ENCODE measurements at places on chromosomes 2 and 18.

DNA sequence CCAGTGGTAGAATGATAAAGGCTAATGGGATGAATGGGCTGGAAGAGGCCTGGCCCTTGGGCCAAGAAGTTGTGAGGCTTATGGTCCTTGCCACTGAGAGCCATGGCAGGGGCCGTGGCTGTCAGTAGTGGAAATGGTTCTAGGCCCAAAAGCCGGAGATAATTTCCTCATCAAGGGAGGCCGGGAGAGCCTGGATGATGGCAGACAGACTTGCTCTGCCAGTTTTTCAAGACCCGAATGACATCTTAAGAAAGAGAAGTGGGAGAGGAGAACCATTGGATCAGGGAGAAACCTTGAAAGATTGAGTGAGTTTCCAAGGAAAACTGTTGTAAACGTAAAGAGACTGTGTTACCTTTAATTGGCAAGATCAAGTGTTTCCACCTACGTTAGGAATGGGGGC, 46.3 kb upstream of the VPS54 start:
- no peak for DNase-seq

- no peak for DNase-seq
Observed at GRCh38 chr2:142629193-142629592, 248.3 kb upstream of the KYNU start.

GRCh38 chr2:163612332-163612731, 123.5 kb downstream of the FIGN start:
- no peak for DNase-seq

DNA sequence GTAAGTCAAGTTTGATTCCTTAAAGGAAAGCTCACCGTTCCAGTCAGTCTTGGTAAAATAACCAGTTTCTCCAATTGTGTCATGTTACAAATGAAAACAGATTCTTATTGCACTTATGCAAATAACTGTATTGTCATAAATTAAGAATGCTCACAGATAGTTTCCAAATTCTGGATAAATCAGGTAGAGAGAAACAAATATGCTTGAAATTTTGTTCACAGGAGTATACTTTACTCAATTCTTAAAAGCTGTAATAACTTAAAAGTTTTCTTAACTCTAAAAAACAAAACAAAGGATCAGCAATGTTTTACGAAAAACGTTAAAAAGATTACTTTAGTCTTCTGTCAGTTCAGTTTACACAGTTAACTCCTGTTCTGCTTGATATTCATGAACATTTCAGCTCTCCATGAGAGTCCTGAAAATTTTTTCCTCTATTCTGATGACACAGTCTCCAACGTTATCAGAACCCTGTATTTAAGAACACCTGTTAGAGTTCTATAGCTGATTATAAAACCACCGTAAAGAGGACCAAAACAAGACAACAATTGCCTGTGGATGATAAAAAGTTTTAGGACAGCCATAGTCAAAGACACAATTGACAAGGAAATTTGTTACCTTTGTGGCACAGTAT, 4.4 kb downstream of the GAL3ST2 start:
- DNase-seq = no peak

DNA sequence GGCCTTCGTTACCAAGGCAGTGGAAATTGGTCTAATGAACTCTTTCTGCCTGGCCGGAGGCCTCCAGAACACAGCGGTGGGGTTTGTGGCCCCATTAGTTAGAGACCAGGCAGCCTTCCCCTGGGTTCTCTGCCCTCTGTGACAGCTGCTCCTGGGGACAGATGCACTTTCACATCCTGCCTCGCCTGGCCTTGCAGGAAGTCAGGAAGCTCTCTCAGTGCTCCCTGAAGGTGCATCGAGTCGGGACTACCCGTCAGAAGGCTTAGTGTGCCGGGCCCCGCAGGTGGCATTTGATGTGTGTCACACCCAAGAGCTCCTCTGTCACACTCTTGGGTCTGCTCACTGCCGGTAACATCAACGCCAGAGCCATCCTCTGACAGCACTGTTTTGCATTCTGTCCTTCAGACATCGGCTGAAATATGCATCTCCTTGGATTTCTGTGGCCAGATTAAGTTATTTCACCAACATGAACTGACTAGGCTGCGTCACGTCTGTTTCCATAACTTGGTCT, 158.3 kb downstream of the LDLRAD4 start:
- DNase-seq = peak; percentile 38

GRCh38 chr2:215635071-215635787, 199.4 kb upstream of the FN1 start:
- no peak for DNase-seq

- DNase-seq = no peak
Observed at GRCh38 chr2:134269230-134269629, 15.4 kb downstream of the MGAT5 start.

- DNase-seq = no peak
Observed at GRCh38 chr2:39720970-39721369, 55.3 kb downstream of the TMEM178A start.

DNA sequence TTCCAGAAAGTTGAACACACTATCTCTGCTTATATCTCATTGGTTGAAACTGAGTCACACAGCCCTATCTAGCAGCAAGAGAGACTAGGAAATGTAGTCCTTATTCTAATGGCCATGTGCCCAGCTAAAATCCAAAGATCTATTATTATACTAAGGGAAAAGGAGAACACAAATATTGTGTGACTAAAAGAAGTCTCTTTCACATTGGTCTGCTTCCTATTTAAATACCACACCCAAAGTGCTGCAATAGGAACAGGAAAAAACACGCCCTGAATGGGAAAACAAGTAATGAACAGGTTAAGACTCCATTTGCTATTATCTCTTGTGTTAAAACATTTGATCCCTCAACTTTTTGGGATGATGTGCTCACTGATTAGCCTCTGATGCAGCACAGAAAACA, 86.8 kb upstream of the BARD1 start:
- DNase-seq = no peak

DNA sequence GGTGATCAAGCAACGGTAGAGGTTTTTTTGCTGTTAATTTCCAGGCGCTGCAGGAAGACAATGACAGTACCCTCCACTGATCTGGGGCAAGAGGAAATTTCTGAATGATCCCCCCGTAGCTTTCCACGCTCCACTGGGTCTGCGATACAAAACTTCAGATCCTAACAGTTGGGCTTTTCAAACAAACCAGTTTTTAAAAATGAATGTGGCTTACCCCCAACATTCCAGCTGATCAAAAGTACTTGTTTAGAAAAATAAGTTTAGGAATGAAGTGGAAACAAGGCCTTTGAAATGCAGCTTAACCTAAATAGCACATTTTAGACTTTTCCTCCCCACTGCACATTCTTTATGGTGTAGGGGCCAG, 5.7 kb downstream of the ZFP36L2 start:
- no peak for DNase-seq

GRCh38 chr2:101809698-101810097, 112.2 kb downstream of the MAP4K4 start:
- no peak for DNase-seq

DNA sequence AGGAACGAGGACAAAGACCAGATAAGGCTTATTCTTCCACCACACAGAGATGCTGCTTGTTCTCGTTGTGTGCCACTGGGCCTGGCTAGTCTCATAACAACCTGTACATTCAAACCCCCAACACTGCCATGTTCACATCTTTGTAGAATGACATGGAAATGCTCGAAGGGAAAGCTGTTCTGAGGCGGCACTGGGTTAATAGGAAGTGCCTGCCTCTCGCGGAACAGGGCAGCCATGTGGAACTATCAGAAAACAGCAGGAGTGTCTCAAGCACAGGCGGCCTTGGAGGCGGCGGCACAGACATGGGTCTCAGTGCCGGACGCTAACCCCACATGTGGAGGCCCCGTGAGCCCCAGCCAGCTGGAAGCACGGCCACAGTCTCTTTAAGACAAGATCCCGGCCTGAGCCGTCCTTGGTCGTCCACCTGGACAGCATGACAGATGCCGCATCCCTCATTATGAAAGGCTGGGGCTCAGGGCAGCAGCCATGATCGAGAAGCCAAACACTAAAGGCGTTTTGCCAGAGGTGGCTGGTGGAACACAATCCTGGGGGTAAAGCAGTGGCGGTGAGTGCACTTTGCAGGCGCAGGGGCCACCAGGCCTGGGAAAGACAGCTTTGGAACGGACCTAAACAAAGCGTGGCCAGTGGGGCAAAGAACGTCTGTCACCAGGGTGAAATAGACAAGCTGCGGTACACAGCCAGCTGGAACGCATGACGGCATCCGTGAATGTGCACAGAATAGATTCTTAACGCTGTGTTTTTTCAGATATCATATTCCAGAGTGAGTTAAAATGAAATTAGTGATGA, 161.0 kb downstream of the HDAC4 start:
- no peak for DNase-seq

DNA sequence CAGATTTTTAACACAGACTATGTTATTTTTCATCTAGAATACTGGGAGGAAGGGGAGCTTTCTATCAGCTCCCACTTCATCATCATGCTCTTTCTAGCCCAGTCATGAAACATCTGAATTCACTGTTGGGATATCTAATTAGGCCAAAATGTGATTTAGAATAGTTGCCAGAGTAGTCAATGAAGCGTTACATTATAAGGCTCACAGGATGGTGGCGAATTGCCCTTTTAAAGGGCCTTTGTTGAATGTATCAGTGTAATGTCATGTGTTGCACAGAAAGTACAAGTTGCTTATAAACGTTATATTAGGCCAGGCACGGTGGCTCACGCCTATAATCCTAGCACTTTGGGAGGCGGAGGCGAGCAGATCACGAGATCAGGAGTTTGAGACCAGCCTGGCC, 45.6 kb downstream of the PDE1A start:
- DNase-seq = no peak
